ENCODE measurements at places on chromosomes 1 and 21.
A peak's percentile ranks its signal among the peaks of the same experiment; 100 is the strongest.

DNA sequence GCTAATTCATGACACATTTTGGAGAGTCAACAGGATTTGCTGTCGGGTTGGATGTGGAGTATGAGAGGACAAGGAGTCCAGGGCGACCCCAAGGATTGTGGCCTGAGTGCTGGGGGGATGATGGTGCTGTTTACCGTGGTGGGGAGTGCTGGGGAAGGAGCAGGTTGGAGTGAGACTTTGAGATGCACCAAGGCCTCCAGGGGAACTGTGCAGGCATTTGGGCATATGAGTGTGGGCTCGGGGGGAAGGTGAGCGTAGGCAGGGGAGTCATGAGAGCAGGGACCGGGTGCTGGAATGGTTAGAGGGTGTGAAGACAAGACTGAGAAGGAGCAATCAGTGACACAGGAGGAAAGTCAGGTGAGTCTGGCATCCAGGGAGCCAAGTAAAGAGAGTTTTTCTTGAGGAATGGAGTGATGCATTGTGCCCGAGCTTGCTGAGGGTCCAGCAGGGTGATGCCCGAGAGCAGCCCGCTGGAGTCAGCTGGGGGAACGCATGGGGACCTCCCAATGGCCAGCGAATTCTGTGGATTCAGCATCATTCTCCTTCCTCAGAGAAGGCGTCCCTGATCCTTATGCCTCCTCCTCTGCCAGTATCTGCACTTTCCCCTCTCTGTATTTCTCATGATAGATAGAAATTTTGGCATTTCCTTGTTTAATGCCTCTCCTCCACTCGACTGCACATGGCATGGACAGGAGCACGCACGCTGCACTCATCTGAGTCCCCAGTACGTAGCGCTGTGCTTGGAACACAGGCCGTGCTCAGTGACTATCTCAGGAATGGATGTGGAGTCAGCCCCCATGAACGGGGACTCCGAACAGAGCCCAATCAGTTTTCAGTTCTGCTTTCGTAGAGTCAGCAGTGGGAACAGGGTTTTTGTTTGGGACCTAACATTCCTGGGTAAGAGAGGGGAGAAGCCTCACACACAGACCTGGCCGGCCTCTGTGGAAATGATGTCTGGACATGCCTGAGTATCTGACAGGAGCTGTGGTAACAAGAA is 52.1 kb upstream of the ETV3 start:
- DNase-seq = no peak

DNA sequence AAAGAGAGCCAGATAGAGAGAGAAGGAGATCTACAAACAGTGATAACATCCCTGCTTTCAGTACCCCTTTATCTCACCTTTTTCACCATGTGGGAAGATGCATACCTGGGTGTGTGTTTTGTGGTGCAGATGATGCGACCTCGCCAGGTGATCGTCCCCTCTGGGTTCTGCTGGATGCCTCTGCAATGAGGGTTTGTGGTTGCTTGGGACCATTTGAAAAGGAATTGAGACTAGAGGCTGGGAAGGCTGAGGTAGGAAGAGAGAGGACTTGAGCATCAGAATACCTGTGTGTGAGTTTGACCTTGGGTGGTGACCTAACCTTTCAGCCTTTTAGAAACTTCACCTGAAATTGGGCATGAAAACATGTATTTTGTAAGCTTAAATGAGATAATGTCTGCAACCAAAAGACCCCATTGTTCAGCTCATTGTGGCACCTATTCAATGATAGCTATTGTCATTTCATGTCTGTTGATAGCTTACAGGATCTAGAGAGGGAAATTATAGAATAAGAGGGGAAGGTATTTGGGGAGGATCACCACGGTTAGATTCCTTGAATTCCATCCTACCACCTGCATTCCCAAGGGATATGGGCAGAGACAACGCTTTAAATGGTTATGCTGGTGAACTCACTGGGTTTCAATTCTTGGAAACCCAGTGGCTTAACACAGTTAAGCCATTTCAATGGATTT is 125.7 kb downstream of the IGSF21 start:
- no peak for DNase-seq

DNA sequence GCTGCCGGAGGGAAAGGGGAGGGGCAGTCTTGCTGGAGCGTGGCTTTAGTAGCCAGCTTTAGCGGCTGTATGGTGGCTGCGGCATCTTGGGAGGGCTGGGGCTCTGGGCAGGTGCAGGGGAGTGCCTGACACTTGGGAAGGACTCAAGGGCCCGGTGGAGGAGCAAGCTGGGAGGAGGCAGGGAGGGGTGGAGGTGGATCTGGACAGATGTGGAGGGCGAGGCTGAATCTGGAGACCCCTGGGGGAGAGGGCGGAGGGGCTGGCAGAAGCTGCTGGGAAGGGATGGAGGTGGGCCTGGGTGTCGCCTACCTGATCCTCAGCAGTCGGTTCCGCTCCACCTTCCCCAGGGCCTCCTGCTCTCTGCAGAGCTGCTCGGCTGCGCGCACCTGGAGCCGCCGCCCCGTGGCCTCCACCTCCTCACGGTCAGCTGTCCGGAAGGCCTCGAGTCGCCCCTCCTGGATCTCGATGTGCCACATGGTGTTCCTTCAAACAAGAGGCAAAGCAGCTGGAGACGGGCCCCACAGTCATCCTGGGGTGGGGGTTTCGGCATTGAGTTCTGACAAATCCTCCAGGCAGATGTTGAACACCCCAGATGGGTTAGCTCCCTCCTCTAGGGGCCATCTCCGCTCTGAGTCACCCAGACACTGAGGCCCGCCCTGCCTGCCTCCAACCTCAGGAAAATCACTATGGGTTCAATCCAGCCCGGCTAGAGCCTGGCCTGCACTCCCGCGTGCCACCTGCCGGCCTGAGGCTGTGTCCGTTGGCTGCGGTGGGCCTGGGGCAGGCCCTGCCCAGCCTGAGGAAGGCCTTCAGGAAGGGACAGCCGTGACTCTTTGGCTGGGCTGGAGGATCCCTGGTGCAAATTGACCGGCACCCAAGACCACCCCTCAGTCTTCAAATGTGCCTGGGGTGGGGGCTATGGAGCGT is 29.6 kb downstream of the CFAP74 start:
- no peak for DNase-seq

GRCh38 chr1:149962039-149962647 is 25.5 kb upstream of the MTMR11 start:
- peak; percentile 29 for DNase-seq

GRCh38 chr1:80893115-80893514 is 907.6 kb upstream of the ADGRL2 start:
- DNase-seq = no peak

DNA sequence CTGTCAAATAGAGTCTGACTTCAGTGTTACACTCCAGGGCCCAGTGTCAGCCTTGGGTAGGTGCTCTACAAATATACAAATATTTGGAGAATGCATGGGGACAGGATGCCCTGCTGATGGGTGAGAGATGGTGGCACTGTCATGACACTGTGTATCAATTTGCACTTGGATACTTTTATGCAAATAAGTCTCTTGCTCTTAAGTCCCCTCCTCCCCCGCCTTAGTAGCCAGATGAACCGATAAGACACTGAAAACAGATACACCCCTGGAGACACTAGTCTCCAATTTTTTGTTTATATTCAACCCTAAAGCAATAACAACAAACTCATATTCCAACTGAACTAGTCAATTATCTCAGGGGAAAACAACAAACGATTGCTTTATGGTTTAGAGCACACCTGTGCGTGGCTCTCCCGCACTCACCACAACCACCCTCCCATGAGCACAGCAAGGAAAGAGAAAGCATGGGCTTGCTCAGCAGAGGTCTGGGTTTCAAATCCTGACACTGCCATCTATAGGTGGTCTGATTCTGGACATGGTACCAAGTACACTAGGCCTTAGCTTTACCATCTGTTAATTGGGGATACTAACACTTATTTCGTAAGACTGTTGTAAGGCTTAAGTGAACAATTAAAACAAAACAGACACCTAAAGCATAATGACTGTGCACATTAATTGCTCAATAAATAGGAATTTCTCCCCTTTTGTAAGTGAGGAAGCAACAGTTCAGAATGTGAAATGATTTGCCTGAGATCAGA is 50.3 kb downstream of the HIVEP3 start:
- DNase-seq = no peak
